ENCODE measurements at places on chromosomes 4 and X.

- DNase-seq = peak; percentile 92
These were observed 139.8 kb downstream of the PALLD start for GRCh38 chr4:168636506-168637196.

- no peak for DNase-seq
These were observed 85.8 kb downstream of the CXXC4 start for GRCh38 chr4:104408878-104409277.

- peak; percentile 33 for DNase-seq
These were observed 243.7 kb downstream of the TENM3 start for GRCh38 chr4:182486881-182487280.

GRCh38 chr4:4492161-4492847, 49.5 kb downstream of the STX18 start:
- peak; percentile 62 for DNase-seq

- DNase-seq = peak; percentile 76
These were observed 68.8 kb upstream of the BCOR start for GRCh38 chrX:40166582-40166981.

- DNase-seq = no peak
These were observed 191.8 kb downstream of the SHROOM3 start for GRCh38 chr4:76626686-76627465.

- peak; percentile 19 for DNase-seq
These were observed 25.5 kb upstream of the MORC4 start for GRCh38 chrX:107025545-107025944.

- DNase-seq = no peak
These were observed 322.2 kb downstream of the ADGRL3 start for GRCh38 chr4:61522312-61522711.

DNA sequence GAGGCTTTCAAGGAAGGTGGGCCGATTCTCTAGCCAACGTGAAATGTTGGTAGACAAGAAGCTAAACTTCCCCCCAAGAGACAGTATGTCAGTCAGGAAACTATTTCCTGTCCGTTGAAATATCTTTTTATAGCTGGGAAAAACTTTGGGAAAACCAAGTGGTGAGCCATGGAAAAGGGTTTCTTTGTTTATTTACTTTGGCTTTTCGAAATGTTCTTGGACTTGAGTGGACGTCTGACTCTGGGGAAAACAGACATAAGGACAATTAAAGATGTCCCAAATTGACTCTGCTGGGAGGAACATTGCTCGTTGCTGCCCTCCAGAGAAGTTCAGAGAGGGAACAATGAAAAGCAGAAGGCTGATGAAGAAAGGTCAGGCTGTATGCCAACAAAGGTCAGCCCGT, 295.4 kb downstream of the RAPGEF2 start:
- DNase-seq = peak; percentile 71

- no peak for DNase-seq
These were observed 16.2 kb downstream of the SPOCK3 start for GRCh38 chr4:167218022-167218608.

DNA sequence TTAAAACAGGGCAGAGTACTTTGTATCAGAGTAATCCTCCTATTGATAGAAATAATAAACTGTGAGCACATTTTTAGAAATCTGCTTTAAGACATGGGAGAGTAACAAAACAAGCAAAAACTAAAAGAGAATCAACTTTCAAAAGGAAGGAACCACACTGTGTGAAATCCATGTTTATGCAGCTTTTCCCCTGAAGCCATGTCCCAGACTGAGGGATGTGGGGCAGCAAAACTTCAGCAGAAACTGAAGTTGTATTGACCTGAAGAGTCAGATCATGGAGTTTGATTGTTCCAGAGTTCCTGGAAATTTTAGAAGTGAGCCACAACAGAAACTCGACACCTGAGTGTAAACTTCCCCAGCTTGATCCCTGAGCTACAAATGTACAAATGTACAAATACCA, 53.2 kb downstream of the COMMD8 start:
- no peak for DNase-seq

DNA sequence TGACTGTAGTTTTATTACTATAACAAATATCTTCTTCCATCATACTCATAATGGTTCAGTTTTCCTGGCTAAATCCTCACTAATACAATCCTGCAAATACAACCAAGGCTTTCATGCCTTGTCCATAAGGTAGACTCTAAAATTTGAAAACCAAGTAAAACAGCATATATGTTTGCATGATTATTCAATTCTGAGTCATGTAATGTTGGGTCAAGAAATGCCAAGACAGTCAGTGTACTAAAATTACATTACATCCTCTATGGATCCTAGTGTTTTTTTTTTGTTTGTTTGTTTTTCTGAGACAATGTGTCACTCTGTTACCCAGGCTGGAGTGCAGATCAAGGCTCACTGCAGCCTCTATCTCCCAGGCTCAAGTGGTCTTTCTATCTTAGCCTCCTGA, 38.6 kb upstream of the TEX13D start:
- DNase-seq = no peak

- DNase-seq = no peak
These were observed 16.1 kb downstream of the BEND4 start for GRCh38 chr4:42136371-42136770.

DNA sequence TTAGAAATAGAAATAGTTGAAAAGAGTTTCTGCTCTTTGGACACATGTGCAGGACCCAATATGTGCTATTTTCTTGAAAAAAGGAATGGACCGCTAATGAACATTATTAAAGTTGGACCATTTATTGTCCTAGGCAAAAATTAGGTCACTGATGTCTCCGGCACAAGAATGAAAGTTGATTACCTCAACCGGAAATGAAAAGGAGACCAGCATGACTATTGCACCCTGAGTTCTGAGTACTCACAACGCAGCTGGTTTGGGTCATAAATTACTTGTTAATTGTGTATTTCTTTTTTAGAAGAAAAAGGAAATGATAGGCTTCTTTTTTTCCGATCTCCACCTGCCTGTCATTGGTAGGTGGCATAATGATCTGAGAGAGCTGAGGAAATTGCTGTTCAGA, 232.7 kb downstream of the ARHGAP24 start:
- DNase-seq = no peak

- DNase-seq = no peak
These were observed 50.2 kb downstream of the LEF1 start for GRCh38 chr4:108118505-108118904.

- DNase-seq = no peak
These were observed 210.7 kb downstream of the MAML3 start for GRCh38 chr4:139943277-139943676.

DNA sequence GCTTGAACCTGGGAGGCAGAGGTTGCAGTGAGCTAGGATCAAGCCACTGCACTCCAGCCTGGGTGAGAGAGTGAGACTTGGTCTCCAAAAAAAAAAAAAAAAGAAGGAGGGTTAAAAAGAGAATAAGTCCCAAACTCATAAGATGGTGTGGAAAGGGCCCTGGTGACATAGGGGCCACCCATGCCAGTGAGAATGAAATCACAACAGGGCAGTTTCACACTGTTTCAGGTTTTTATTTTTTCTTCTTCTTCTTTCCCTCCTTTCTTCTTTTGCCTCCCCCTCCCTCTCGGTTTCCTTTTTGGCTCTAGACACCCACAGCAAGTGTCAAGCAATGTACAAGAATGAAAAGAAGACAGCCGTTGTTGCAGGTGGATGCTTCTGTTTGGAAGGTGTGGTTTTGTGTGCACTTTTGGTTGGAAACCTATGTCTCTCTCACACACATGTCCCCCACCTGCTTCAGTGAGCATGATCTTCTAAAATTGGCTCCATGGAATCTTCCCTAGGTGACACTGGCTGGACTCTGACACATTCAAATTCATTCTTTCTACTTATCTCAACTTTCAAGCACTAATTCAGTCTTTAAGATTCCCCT, 14.4 kb upstream of the TLR8 start:
- DNase-seq = no peak

DNA sequence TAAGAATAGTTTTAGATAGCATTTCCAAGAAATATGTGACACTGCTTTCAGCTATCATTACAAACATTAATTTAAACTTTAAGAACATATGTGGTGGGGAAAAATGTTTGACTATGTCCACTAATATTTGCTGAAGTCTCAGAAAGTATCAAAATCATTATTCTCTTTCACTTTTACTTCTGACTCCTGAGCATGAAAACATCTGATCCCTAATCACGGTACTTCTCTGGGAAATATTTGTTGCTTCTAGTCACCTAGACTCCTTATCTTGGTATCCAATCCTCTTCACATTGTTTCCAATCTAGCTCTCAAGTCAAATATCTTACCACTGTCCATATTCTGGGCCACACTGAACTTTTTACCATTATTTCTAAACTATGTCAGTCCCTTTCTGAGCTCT, 10.8 kb downstream of the NUDT6 start:
- DNase-seq = no peak

DNA sequence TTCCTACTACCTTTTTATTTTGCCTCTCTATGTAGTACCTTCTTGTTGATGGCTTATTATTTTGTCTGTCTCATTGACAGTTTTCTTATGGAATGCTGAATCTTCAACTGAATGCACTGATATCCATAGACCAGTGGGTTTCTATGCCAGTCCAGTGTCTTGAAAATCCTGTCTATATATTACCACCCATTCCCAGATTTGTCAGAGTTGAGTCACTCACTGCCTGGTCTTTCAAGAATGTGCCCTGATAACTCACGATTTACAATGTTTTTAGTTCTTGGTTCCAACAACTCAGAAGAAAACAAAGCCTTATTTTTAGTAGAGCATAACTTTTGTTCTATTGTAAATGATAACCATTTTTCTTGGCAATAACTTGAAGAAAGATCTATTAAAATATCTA, 606.0 kb upstream of the PITX2 start:
- peak; percentile 68 for DNase-seq

GRCh38 chrX:129262912-129263311, 260.4 kb downstream of the SMARCA1 start:
- no peak for DNase-seq

- DNase-seq = peak; percentile 1
These were observed 1156.1 kb downstream of the FAT4 start for GRCh38 chr4:126470862-126471261.

DNA sequence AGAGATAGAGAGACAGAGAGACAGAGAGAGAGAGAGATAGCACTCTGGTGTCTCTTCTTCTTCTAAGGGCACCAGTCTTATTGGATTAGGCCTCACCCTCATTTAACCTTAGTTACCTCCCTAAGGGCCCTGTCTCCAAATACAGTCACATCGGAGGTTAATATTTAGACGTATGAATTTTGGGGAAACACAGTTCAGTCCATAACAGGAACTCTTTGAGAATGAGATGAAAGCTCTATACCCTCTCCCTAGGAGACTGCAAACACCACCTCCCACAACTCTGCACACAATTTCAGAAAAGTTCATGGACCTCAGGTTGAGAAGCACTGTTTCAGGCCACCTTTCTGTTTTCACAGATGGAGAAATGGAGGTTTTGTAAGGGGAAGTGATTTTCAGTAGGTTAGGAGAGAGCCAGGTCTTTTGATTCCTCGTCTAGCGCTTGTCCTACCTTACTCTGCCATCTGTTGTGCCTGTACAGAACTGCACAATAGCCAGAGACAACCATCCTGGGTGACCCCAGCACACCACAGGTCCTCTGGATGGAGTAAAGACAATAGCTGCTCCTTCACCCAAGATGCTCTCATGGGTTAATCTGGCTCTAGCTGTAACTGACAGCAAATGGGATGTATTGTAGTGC, 16.9 kb upstream of the LOC101059915 start:
- DNase-seq = no peak

DNA sequence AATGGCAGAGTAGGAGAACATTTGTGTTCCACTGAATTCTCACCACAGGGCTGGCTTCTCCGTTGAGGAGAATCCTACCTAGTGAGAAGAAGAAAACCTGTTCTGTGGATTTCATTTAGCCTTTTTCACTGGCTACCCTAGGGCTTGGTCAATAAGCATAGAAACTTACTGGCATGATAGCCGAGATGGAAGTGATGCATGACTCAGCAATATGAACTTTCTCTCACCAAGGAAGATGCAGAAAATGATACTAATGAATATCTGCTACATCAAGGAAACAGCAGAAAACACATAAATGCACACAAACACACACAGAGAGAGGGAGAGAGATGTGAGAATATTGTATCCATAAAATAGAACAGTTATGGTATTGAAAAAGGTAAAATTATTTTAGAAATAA, 216.3 kb downstream of the HHIP start:
- DNase-seq = no peak

- DNase-seq = no peak
These were observed 1.6 kb downstream of the SCARB2 start for GRCh38 chr4:76211769-76212708.

GRCh38 chrX:111568354-111568753, 56.9 kb downstream of the SERTM2 start:
- peak; percentile 3 for DNase-seq

GRCh38 chr4:173960398-173960797, 323.1 kb downstream of the FBXO8 start:
- DNase-seq = no peak

- peak; percentile 47 for DNase-seq
These were observed 100.8 kb downstream of the ANXA3 start for GRCh38 chr4:78652282-78652876.

DNA sequence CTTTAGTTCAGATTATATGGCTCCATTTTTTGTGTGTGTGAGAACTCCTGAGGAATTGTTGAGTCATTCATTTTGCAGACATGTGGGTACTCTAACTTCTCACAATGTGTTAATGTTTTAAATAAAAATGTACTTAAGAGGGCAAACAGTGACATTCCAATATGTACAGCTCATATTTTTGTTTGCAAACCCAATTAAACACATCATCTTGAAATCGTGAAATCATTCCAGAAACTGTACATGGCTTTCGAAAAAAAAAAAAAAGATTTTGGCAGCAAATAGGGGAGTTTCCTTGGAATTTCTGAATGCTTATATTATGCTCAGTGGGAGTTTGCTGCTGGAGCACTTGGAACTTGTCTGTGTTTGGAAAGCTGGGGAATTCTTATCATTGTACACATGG, 85.0 kb downstream of the HPGD start:
- DNase-seq = peak; percentile 73

- peak; percentile 54 for DNase-seq
These were observed 172.3 kb downstream of the SHROOM3 start for GRCh38 chr4:76607266-76607799.

DNA sequence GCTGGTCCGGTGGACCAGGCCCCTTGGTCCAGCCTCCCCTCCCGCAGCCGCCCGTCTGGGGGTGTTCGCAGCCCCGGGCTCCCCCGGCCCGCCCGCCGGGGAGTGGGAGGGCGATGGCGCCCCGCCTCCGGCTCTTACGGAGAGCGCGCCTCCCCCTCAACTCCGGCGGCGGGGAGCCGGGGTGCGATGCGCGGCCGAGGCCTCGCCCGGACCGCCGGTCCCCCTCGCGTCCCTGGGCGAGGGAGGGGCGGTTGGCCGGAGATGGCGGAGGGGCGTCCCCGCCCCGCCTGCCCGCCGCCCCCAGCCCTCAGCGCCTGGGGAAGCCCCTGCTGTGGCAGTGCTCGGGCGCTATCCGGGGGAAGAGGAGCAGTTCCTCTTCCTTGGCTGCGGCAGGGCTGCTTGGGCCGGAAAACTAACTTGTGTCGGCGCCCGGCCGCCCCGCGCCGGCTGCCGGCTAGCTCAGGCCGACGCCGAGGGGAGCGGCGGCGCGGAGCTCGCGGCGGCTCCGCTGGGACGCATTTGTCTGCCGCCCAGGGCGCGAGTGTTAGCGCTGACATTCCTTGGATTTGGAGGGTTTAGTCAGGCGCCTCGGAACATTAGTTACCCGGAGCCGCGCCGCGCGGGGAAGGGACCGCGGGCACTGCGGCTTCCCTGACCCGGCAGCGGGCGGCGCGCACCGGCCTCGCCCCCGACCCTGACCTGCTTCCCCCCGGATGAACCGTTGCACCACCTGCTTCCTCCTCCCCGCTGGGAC, 994 bp downstream of the GALNT7 start:
- DNase-seq = peak; percentile 70
